K562 (cell line): ENCODE measurements at places on chromosomes 5 and 9. TPM values are rescaled to one million over a fixed set of nuclear protein-coding genes. Genes with fewer than 3 reads are reported as not detected.

Gene TOR4A
- 45.8 and 49.2 TPM in 2 replicates for total RNA-seq

Gene FAM151B
- 0.22 TPM in 1 of 2 replicates, not detected in the other for total RNA-seq

DNA sequence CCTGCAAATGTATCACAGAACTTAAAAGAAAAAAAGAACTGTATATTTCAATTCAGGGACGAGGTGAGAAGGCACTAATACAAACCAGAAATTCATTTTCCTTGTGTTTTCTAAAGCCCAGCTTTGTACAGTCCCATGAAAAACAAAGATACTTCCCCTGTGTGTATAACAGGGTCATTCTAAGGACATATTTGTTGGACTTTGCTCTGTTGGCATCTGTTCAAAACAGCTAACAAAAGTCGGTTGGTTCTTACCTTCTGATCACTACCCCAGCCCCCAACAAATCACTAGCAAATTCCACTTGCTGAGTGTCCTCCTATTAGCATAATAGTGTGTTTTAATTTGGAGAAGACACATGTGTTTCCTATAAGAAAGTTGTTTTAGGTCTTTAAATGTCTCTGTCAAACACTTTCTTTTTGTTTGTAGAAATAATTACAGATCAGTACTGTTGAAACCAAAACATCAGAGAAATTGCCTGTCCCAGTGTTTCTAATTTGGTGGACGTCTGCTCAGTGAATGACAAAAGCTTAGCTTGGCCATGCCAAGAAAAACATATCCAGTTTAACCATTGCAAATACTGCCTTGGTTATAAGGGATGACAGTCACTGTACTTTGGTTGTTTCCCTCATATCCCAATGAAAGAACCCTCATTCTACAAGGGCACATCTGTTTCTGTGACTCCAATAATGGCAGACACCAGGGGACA lies 480.5 kb downstream of the EBF1 start:
- no peak overlapping the region for H3K27ac ChIP-seq
- H3K27me3 ChIP-seq: no peaks in the 10 kb centered on the region
- no peaks in the 10 kb centered on the region for H3K4me1 ChIP-seq

DNA sequence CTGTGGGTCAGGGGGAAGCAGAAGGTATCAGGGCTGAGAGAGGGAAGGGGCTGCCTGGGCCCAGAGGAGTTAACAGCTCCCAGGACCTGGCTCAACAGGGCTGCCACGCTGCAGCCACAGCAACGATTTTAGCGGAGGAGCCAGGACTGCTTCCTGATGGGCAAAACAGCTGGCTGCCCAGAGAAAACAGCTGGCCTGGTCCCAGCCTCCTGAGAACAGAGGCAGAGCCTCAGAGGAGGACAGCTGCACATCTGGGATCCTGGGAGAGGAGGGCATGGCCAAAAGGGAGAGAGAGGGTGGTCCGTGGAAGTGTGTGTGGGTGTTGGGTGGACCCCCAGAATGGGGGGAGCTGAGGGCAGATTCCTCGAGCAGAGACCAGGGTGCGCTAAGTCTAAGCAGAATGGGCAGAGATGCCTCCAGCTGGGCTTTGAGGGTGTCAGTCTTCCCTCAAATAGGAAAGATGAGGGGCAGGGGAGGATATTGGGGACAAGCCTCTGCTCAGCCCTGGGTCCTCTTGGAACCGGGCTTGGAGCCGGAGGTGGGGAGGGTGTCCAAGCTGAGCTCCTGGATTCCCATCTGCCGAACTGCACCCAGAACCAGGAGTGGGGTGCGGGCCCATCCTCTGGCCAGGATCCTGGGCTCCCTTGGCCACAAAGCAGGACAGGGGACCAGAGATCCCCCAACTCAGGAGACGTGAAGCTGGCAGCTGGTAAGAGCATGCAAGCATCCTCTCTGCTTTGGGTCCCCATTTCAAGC lies 9.1 kb upstream of the CERCAM start:
- no peak overlapping the region for H3K4me3 ChIP-seq
- no peaks in the 10 kb centered on the region; the same call in 2 of the 3 replicates for H3K27me3 ChIP-seq
- no peaks in the 10 kb centered on the region for H3K36me3 ChIP-seq

GRCh38 chr5:43661102-43661501 lies 58.1 kb downstream of the NNT start:
- no peak overlapping the region for H3K4me3 ChIP-seq
- H3K27ac ChIP-seq: no peak overlapping the region
- H3K4me1 ChIP-seq: no peaks in the 10 kb centered on the region
- peaks cover 30% of the 10 kb centered on the region; the same call in 2 of the 3 replicates for H3K36me3 ChIP-seq

- no peaks in the 10 kb centered on the region for H3K27me3 ChIP-seq
- no peaks in the 10 kb centered on the region for H3K4me1 ChIP-seq
- no peak for DNase-seq
- H3K36me3 ChIP-seq: no peaks in the 10 kb centered on the region
- no peak overlapping the region for H3K4me3 ChIP-seq
These were observed 542.9 kb downstream of the LRRC70 start for GRCh38 chr5:63121471-63121870.

Gene PRLR
- 0.02 and 0.25 TPM in 2 replicates for total RNA-seq

GRCh38 chr5:146753641-146754040 lies 124.9 kb downstream of the PPP2R2B start:
- H3K36me3 ChIP-seq: no peaks in the 10 kb centered on the region
- H3K4me3 ChIP-seq: no peak overlapping the region
- H3K27me3 ChIP-seq: no peaks in the 10 kb centered on the region
- H3K4me1 ChIP-seq: no peaks in the 10 kb centered on the region

Gene TGFBR1
- total RNA-seq: 47.1 and 51.9 TPM in 2 replicates

- DNase-seq: no peak
- H3K4me3 ChIP-seq: no peak overlapping the region
- H3K4me1 ChIP-seq: peaks cover 3% of the 10 kb centered on the region; the same call in 2 of the 3 replicates
- peaks cover 13% of the 10 kb centered on the region for H3K27me3 ChIP-seq
These were observed 179.6 kb upstream of the PITX1 start for GRCh38 chr5:135213466-135214239.

Gene PAEP
- total RNA-seq: 0.51 and 0.69 TPM in 2 replicates

GRCh38 chr5:65141493-65141892 lies 340.2 kb downstream of the ADAMTS6 start:
- no peak overlapping the region for H3K27ac ChIP-seq
- no peak overlapping the region for H3K4me3 ChIP-seq
- no peaks in the 10 kb centered on the region for H3K27me3 ChIP-seq

GRCh38 chr5:2459251-2459650 lies 292.2 kb downstream of the IRX2 start:
- H3K36me3 ChIP-seq: no peaks in the 10 kb centered on the region
- H3K4me1 ChIP-seq: no peaks in the 10 kb centered on the region
- H3K27me3 ChIP-seq: peaks cover 12% of the 10 kb centered on the region; the same call in 1 of the 2 replicates
- H3K4me3 ChIP-seq: no peak overlapping the region
- no peak overlapping the region for H3K27ac ChIP-seq

Gene SRD5A1
- total RNA-seq: 22.1 and 22.2 TPM in 2 replicates

GRCh38 chr5:2109566-2109965 lies 226.8 kb upstream of the IRX4 start:
- H3K36me3 ChIP-seq: no peaks in the 10 kb centered on the region
- H3K4me1 ChIP-seq: no peaks in the 10 kb centered on the region
- H3K27me3 ChIP-seq: peaks cover 44% of the 10 kb centered on the region

Gene ANKRD34B
- not detected in 2 replicates for total RNA-seq

GRCh38 chr5:94481059-94481458 lies 137.3 kb downstream of the KIAA0825 start:
- no peaks in the 10 kb centered on the region for H3K27me3 ChIP-seq
- H3K4me1 ChIP-seq: no peaks in the 10 kb centered on the region
- no peaks in the 10 kb centered on the region for H3K36me3 ChIP-seq
- no peak overlapping the region for H3K4me3 ChIP-seq
- no peak for DNase-seq

Gene AHRR
- total RNA-seq: 1.6 and 1.8 TPM in 2 replicates

- no peaks in the 10 kb centered on the region for H3K36me3 ChIP-seq
- H3K27me3 ChIP-seq: peaks cover 12% of the 10 kb centered on the region
- H3K27ac ChIP-seq: no peak overlapping the region
- no peak overlapping the region for H3K4me3 ChIP-seq
- no peak for DNase-seq
These were observed 17.6 kb upstream of the VDAC1 start for GRCh38 chr5:134022333-134022732.

DNA sequence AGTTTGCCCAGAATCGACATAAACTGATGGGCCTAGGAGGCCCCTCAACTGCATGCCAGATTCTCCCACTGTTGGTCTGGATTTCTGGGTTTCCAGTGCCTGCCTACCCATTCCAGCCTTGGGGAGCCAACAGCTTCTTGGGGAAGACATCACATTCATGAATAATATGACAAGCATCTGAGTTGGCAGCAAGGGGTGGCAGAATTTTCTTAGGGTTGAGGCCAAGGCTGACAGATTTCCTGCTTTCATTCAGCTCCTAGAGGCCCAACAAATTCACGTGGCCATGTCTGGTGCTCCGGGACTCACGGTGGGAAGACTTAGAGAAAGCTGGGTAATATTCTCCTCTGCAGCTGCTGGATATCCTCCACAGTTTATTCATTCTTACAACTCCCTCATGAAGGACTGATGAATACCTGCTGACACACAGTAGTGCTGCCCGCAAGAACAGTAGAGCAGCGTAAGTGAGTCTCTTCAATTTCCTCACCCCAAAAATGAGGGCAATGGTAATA lies 305.0 kb upstream of the TNC start:
- H3K27me3 ChIP-seq: no peaks in the 10 kb centered on the region
- DNase-seq: no peak
- H3K27ac ChIP-seq: no peak overlapping the region
- H3K4me3 ChIP-seq: no peak overlapping the region
- H3K36me3 ChIP-seq: no peaks in the 10 kb centered on the region
- H3K4me1 ChIP-seq: no peaks in the 10 kb centered on the region

Gene PDE6A
- total RNA-seq: not detected in 2 replicates

Gene AGXT2
- not detected in 2 replicates for total RNA-seq

DNA sequence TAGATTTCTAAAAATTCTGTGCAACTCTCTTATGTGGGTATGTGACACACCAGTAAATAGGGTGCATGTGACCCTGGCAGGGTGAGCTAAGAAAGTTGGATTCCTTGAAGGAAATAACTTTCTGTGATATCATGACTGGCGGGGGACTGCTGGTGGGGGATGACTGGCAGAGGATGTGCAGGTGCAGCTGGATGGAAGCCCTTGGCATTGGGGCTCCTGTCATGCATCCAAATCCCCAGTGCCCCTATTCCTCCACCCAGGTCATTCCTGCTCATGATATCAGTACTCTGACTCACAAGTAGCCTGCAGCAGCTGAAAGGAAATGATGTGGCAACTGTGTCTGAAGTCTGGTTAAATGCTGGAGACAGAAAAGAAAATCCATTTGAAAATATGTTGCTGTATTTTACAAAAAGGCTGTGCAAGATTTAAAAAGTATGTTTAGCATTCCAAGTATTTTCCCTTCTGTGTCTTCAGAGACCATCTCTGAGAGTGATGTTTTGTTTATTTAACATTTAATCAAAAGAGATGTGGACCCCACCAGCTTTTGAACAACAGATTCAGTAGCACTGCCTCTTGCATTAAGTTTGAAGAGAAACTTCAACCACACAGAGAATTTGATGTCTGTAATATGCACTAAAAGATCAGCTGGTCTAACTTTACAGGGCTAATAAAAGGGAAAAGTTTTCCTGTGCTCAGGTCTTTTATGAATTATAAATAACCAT lies 17.9 kb upstream of the ZSWIM6 start:
- H3K27me3 ChIP-seq: peaks cover 3% of the 10 kb centered on the region; the same call in 2 of the 3 replicates
- no peaks in the 10 kb centered on the region for H3K4me1 ChIP-seq
- H3K27ac ChIP-seq: no peak overlapping the region
- H3K36me3 ChIP-seq: no peaks in the 10 kb centered on the region

Gene RCL1
- 46.4 and 47.5 TPM in 2 replicates for total RNA-seq

Gene SLC6A3
- not detected in 2 replicates for total RNA-seq

DNA sequence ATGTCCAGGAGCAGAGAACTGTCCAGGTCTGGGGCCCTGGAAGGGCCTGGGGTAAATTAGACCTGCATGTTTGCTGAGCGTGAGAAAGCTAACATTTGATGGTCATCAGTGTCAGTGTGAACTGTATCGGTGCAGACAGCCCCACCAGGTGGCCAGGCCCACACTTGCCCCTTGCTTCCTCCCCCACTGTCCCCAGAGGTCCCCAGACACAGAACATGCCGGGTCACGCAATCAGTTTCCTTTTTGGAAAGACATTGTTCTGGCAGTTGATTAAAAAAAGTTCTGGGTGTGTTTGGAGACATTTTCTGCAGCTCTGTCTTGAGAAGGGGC lies 1.5 kb downstream of the NKD2 start:
- H3K36me3 ChIP-seq: no peaks in the 10 kb centered on the region
- no peak overlapping the region for H3K27ac ChIP-seq
- peaks cover 47% of the 10 kb centered on the region for H3K27me3 ChIP-seq
- peaks cover 40% of the 10 kb centered on the region for H3K4me1 ChIP-seq
- no peak overlapping the region for H3K4me3 ChIP-seq

DNA sequence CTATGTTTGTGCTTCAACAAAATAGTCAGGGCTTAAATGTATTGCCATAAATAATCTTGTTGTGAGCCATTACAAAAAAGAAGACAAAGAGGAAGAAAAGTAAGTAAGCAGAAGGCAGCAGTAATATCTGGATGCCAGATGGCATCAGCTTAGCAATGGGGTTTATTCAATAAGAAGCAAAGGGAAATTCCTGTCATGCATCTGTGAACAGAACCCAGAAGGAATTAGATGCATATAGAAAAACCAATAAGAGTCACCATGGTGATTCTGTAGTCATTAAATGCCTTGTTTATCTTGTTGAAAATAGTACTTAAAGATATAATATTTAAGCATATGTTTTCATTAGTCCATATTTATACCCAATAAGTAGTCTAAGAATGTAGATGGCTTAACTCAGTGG lies 216.0 kb downstream of the ADAMTSL1 start:
- no peaks in the 10 kb centered on the region for H3K4me1 ChIP-seq
- H3K4me3 ChIP-seq: no peak overlapping the region
- no peaks in the 10 kb centered on the region for H3K27me3 ChIP-seq
- H3K27ac ChIP-seq: no peak overlapping the region
- H3K36me3 ChIP-seq: no peaks in the 10 kb centered on the region
- no peak for DNase-seq

DNA sequence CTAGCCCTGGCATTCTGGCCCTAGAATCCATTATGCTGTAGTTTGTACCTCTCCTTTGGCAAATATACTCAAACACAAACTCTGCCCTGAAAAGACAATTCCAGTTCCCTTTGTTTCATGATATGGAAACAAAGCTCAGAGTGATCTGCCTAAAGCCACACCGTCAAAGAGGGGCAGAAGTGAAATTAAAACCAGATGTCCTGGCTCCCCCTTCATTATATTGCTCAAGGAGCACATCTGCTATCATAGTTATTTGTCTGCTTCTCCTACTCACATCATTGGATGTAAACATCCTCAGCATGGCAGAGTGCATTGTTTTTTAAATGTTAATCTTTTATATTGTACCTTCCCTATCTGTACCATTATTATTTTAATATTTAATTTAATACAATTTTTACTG lies 266.7 kb upstream of the SMARCA2 start:
- H3K27ac ChIP-seq: no peak overlapping the region
- no peaks in the 10 kb centered on the region for H3K4me1 ChIP-seq
- H3K36me3 ChIP-seq: no peaks in the 10 kb centered on the region
- no peak for DNase-seq

Gene DMRT2
- not detected in 2 replicates for total RNA-seq

Gene IFNA14
- total RNA-seq: not detected in 2 replicates

Gene MED10
- total RNA-seq: 52.0 and 62.3 TPM in 2 replicates

DNA sequence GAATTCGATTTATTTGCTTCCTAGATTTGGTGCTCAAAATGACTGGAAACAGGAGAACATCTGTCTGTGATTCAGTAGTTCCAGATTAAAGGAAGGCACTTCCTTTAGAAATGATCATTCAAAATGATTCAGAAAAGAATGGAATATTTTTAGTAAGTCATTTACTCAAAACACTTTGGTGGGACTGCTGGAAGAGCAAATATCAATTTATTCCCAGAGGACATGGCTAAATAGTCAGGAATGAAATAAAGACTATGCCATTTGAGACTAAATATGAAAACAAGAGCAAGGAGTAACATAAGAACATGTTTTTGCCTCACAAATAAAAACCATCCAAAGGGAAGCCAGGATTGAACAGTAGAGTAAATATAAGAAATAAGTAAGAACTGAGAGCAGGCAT lies 138.6 kb upstream of the RASA1 start:
- no peaks in the 10 kb centered on the region for H3K4me1 ChIP-seq
- H3K36me3 ChIP-seq: no peaks in the 10 kb centered on the region
- no peaks in the 10 kb centered on the region for H3K27me3 ChIP-seq
- H3K4me3 ChIP-seq: no peak overlapping the region
